ENCODE measurements at places on chromosomes 5 and 9.

GRCh38 chr5:73946919-73947602 lies 321.1 kb downstream of the ARHGEF28 start:
- no peak for DNase-seq

- DNase-seq: no peak
Observed at GRCh38 chr5:83507431-83507830, 35.9 kb downstream of the VCAN start.

DNA sequence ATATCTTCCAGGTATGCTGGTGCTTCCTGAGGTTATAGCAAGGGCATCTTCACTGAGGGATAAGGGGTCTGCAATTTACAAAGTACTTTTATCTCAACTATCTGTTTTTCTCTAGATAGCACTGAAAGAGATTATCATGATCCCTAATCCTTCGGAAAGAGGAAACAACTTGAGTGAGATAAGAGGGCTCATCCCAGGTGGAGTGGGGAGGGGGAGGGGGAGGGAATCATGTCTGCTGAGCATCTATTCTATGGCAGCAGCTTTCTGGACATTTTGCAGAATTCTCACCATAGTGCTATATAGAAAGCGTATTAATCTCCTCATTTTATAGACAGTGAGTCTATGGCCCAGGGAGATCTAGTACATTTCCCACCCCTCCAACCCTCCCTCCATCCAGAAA lies 5.9 kb downstream of the TNFSF15 start:
- no peak for DNase-seq

GRCh38 chr5:151154931-151155774 lies 2.4 kb downstream of the ANXA6 start:
- DNase-seq: no peak

GRCh38 chr9:1522219-1522767 lies 472.1 kb downstream of the DMRT2 start:
- no peak for DNase-seq

- DNase-seq: no peak
Observed at GRCh38 chr9:91736898-91737601, 213.0 kb downstream of the ROR2 start.

- DNase-seq: no peak
Observed at GRCh38 chr5:91312698-91313097, 70.4 kb downstream of the ARRDC3 start.

- DNase-seq: no peak
Observed at GRCh38 chr5:78550891-78551290, 97.7 kb downstream of the LHFPL2 start.

DNA sequence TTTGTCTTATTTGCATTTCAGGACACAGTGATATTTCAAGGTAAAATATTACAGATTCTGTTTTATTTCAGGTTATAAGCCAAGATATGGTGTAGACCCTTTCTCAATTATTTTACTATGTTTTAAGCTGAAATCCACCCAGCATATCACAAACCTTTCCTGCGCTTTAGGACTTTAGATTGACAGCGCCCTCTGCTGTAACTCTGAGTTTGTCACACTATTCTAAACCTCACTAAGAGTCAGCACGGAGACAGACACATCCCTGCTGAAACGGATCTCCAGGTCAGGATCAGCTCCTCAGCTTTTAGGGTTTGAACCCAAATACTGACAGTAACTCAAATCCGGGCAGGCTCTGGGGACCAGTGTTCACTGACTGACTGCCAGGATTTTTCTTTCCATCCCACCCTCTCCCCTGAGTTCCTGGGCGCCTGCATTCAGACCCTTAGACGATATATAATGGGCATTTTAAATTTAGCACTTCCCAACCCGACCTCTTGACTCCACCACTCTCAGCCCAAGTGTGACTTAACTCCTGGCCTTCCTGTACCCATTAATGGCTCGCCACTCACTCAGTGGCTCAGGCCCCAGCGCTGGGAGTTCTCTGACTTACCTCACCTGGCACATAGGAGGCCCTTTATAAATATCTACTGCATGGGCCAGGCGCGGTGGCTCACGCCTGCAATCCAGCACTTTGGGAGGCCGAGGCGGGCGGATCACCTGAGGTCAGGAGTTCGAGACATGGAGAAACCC lies 33.5 kb downstream of the TLX3 start:
- no peak for DNase-seq

- DNase-seq: no peak
Observed at GRCh38 chr5:125152461-125153189, 406.2 kb upstream of the ZNF608 start.

- DNase-seq: no peak
Observed at GRCh38 chr9:88852794-88853193, 138.5 kb upstream of the S1PR3 start.

GRCh38 chr9:109115931-109116526 lies 3.7 kb downstream of the TMEM245 start:
- peak; percentile 26 for DNase-seq

DNA sequence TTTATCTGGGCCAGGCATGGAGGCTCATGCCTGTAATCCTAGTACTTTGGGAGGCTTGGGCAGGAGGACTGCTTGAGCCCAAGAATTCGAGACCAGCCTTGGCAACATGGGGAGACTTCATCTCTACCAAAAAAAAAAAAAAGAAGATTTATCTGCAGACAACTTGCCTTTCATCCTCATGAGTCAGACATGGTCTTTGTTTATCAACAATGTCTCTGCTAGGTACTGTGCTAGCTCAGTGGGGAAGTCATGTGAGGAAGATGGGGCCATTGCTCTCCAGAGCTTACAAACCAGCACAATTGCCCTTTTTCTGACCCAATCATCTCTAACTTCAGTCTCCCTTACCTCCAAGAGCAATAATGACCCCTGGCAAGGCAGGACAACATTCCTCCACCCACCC lies 1.6 kb downstream of the URM1 start:
- no peak for DNase-seq

DNA sequence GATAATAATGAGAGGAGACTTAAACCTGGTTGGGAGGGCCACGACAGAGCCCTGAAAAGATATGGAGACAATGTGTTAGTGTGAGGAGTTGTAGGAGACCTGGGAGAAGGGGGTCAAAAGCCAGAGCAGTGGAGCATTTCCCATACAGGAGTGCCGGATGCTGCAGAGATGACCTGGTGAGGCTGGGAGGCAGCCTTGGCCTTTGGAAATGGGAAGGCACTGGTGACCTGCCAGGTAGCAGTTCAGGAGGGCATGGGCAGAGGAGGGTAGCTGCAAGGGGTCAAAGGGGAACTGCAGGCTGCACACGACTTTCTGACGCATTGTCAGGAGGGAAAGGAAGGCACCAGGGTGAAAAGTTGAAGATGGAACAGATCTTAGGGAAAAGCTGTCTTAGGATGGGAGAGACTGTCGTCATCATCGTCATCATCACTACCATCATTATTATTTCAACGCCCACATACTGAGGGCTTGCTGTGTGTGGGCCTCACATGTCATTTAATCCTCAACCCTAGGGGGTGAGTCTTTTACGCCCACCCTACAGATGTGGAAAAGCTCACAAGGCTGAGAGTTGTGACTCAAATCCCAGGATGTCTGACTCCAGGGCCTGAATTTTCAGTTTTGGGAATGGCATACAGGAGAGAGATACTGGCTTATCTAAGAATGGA lies 13.3 kb downstream of the ARAP3 start:
- no peak for DNase-seq

DNA sequence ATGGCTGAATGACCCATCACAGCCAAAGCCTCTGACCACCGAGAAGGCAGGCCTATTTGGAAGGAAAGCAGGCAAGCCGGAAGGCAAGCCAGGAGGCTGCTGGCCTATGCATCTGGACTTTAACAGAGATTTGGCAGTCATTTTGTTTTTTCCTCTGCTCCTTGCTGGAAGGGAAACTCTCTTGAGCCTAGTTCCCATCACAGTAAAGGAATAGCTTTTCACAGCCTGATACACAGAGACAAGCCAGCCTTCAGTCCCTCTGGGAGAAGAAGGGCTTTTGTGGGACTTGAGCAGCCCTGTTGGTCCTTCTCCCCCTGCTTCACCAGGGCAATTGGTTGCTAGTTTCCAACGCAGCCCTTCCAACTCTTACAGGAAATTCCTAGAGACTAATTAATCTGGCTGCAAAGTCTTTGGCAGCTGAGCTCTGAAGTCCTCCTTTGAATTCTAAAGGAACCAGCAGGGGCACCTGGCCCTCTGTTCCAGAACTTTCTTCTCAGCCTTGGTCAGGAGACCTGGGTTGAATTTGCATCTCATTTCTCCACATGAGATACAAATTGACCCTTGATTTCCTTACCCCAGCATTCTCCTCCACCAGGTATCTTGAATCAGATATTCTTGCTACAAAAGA lies 157.3 kb upstream of the EPB41L4A start:
- peak; percentile 27 for DNase-seq

DNA sequence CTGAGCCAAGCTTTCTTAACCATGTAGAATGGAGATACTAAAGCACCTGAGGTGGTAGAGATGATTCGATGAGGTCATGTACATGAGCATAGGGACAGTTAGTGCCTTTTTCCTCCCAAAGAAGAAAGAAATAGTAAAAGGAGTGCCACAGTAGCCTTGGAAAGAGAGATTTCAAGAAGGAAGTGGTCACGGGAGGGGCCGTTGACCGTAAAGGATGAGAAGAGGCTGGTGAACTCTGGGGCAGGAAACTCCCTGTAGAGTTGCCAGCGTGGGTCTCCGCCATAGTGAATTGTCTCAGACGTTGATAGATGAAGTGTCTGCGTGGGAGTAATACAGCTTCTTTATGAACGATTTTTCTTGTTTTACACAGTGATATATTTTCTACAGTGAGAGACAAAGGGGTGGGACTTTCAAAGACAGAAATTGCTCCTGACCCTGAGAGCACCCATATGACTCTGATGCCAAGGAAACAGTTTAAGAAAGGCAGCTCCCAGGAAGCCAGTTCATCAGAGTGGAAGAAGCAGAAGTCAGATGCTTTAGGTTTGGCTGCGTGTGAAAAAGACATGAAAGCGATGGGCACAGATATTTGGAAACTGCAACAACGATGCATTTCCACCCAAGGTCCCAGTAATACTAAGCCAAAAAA lies 41.3 kb downstream of the UGCG start:
- no peak for DNase-seq

- no peak for DNase-seq
Observed at GRCh38 chr5:140607031-140607430, 25.9 kb downstream of the CD14 start.

GRCh38 chr5:107217721-107218130 lies 453.0 kb downstream of the EFNA5 start:
- DNase-seq: peak; percentile 66

GRCh38 chr5:119302916-119303897 lies 52.6 kb upstream of the TNFAIP8 start:
- DNase-seq: no peak

DNA sequence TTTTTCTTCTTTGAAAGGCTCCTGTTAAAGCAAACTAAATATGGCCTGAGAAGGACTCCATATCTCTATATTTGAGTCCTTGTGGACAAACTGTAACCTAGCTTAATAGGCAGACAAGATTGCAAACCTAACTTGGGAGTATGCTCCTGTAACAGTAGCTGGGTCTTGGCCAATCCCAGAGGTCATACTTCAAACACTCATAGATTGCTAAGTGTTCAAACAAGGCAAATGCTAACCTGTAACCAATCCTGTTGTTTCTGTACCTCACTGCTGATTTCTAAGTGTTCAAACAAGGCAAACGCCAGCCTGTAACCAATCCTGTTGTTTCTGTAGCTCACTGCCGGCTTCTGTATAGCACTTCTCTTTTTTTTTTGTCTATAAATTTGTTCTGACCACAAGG lies 50.6 kb upstream of the CLK4 start:
- DNase-seq: no peak

GRCh38 chr5:146151970-146152369 lies 30.5 kb downstream of the LARS1 start:
- no peak for DNase-seq

DNA sequence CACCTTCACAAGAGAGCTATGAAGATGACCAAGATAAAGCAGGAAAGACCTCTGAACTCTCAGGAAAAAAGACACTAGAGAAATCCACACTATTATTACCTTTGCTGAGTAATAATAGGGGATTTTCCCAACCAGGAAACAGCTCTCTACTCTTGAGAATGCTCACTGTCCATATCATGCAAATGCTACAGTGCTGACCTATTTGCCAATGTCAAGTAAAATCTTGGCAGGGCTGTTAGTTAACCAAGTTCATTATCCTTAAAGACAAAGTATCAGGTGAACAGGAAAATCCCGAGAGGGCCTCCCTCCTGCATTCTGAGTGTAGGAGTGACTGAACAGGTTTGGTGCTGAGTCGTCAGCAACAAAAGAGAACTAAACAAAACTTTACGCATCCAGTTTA lies 306.6 kb downstream of the ACTL7B start:
- DNase-seq: no peak

DNA sequence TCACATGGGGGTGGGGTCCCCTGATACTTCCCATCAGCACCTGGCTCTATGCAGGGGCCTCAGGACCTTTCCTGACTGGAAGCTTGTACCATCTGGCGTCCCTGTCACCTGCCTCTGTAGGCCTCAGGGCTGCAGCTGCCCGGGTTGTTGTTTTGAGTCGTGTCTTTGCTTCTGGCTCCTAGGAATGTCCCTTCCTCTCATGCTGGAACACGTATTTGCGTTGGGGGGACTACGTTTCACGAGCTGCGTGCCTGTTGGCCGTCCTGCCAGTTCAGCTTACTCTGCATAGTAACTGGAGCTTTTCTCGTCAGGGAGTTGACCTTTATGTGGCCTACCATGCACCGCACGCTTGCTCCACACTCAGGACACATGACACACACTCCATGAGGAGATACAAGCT lies 54.9 kb upstream of the IRX4 start:
- DNase-seq: no peak

- no peak for DNase-seq
Observed at GRCh38 chr9:127204771-127205470, 59.7 kb upstream of the GARNL3 start.

DNA sequence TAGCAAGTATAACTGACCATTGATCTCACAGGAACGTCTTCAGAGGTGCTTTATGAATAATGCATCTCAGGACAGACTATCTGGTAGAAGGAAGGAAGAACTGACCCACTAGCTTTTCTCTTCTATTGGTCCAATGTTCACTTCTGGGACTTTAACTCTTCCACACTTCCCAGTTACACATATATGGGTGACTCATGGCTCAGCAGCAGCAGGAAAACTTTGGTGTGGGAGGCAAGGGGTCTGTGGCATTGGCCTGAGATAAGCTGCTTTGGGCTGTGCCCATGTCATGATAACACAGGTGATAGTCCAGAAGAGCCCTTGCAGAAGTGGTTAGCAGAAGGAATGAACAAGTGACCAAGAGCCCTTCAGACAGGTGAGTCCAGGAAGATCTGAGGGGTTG lies 148.8 kb downstream of the RAB3C start:
- no peak for DNase-seq

DNA sequence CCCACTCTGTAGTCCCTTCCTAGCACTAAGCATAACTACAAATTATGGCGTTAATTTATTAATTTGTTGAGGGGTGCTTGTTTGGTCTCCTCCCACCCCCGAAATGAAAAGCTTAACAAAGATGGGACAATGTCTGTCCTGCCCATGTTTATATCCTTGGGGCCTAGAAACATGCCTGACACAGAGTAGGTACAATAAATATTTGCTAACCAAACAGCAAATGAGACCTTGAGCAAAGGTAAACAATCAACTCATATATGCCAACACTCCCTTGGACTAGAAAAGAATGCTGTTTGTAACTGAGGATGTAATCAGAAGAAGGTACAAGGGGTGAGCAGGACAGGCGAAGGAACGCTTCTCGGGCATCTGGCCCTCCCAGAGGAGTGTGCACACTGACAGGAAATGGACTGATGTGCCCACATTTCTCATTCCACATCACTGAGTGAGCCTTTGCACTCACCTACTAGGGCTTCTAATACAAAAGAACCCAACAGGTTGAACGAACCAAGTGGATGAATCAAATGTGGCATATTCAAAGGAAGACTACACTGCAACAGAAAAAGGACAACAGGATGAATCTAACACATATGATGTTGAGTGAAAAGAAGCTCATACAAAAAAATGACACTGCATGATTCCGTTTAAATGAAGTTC lies 66.8 kb downstream of the MED27 start:
- DNase-seq: no peak

Data from substantia nigra (tissue), 51 donors.